ENCODE measurements at places on chromosomes 13 and 19.

GRCh38 chr19:13723206-13723605 lies 41.1 kb upstream of the MRI1 start:
- DNase-seq = no peak

- DNase-seq = no peak
These were observed 39.6 kb downstream of the NUMBL start for GRCh38 chr19:40650749-40651305.

GRCh38 chr13:22372261-22372660 lies 701.4 kb downstream of the FGF9 start:
- no peak for DNase-seq

DNA sequence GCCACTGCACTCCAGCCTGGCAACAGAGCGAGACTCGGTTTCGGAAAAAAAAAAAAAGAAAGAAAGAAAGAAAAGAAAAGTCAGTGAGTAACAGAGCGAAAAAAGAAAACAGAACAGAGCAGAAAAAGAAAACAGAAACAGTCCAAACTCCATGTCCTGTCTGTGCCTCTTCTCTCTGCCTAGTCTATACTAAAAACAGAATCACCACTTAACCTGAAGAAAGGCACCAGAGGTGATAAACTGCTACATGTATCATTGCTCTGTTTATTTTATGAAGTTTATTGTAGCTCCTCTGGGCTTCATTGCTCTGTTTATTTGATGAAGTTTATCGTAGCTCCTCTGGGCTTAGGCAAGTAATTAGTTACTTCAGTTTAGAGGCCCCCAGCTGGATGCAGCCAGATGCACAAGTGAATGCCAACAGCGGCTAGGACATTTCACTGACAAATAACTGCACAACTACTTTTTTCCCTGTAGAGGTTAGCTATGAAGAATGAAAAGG lies 39.2 kb downstream of the TBC1D4 start:
- no peak for DNase-seq

GRCh38 chr13:51045451-51045850 lies 65.6 kb downstream of the C13orf42 start:
- DNase-seq = no peak

GRCh38 chr13:41597348-41598041 lies 140.1 kb downstream of the RGCC start:
- no peak for DNase-seq

GRCh38 chr13:41056194-41056593 lies 5.1 kb upstream of the WBP4 start:
- DNase-seq = no peak

- peak; percentile 89 for DNase-seq
These were observed 8.7 kb downstream of the HOMER3 start for GRCh38 chr19:18932216-18932841.

DNA sequence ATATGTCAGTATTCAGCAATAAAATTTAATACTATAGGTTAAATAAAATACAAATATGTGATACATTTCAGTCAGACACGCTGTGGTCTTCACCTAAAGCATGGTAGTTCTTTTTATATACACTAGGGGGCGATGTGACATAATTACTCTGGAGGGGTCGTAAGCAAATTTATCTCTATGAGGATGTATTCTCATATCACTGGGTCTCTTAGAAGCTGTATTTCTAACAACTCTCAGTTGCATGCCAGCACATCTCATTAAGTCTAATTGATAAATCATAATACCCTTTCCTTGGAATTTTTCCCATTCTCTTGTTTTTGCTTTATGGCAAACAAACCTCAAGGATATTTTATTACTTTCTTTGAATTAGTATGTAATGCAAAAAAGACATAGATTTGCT lies 3.9 kb upstream of the PCDH17 start:
- no peak for DNase-seq

GRCh38 chr13:97113231-97114001 lies 108.7 kb upstream of the MBNL2 start:
- DNase-seq = no peak

DNA sequence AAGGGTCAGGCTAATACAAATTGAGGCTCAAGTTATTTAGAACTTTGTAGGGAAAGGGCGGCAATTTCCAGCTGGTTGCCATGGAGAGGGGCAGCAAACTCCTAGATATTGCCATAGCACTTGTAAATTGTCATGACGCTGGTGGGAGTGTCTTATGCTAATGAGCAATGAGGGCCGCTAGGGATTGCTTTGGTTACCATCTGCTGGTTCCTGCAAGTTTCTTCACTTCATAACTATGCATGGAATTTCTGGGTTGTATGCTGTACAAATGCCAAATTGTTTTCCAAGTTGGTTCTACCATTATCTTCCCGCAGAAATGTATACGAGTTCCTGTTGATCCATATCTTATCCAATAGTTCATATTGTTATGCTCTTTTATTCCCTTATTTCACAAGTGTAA lies 1339.4 kb downstream of the EFNB2 start:
- no peak for DNase-seq

GRCh38 chr13:30163441-30163840 lies 143.9 kb downstream of the KATNAL1 start:
- no peak for DNase-seq

- no peak for DNase-seq
These were observed 2.3 kb downstream of the WDR83 start for GRCh38 chr19:12668932-12669269.

DNA sequence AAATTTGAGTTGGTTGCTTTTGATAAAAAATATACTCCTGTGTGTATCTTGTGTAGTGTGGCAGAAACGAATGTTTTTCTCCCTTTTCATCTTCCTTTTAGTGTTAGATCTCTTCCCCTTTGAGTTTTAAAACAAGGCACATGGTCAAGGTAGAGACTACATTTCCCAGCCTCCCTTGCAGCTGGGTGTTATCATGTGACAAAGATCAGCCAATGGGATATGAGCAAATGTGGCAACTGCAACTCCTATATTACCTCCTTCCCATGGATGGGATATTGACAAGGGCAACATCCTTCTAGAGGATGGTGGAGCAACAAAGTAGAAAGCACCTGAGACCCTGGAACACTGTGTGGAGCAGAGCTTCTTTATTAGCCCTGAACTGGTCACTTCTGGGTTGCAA lies 42.4 kb downstream of the ADGRE3 start:
- DNase-seq = no peak

GRCh38 chr13:47126432-47126831 lies 229.6 kb upstream of the HTR2A start:
- no peak for DNase-seq

Measured in GM12892 (cell line).